GOT3 (cell line): ENCODE measurements at places on chromosomes 6 and 20.

DNA sequence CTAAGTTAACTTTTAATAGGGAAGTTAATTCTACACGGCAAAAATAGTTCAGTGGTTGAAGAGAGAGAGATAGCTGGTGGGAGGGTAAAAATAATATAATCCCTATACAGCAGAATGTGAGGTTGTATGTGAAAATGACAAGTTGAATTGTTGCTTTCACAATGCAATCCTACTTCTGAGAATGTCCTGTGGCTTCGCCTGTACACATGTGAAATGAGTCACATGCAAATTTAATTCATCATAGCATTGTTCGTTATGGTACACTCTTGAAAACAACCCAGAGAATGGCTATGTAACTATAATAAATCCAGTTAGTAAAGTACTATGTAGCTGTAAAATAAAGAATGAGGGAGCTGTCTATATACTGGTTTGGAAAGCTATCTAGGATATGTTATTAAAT is 46.0 kb upstream of the HINT3 start:
- DNase-seq: no peak

- no peak for DNase-seq
These were observed 84.6 kb downstream of the TRDN start for GRCh38 chr6:123551939-123552707.

DNA sequence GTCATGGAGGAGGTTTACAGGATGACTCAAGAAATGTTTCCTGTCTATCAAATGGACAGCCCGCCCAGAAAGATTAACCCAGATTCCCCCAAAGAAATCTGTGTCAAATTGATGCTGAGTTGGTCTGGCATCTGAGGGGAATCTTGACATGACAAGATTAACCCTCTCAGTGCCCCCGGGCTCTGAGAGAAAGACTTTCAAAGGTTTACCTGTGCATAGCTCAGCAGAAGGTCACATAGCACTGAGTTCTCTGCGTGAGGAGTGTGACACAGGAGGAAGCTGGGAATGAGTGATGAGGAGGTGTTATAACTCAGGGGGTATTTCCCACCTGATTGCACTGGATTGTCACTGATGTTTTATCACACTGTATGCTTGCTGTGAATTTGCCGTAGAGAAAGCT is 601.2 kb downstream of the DHX35 start:
- DNase-seq: no peak

DNA sequence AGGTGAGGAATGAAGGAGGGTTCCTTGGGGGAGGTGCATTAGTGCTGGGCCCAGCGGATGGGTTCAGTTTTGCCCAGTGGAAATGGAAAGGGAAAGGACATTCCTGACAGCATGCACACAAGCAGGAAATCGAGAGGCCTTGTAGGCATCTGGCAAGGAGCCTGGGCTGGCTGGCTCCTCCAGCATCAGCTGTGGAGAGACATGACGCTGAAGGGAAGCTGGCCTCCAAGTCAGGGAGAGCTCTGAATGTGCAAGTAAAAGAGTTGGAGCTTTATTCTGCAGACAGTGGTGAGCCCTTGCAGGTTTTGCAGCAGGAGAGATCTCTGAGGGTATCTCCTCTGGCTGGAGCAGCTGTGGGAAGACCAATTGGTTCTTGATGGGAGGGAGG is 154.3 kb downstream of the MRPL14 start:
- DNase-seq: no peak

- no peak for DNase-seq
These were observed 1.6 kb downstream of the MDFI start for GRCh38 chr6:41639809-41640371.

- DNase-seq: peak; percentile 16
These were observed 33.9 kb upstream of the TBC1D20 start for GRCh38 chr20:496126-496696.

GRCh38 chr6:14162826-14163225 is 45.3 kb downstream of the CD83 start:
- no peak for DNase-seq

- no peak for DNase-seq
These were observed 687.7 kb upstream of the MARCKS start for GRCh38 chr6:113169484-113169883.

DNA sequence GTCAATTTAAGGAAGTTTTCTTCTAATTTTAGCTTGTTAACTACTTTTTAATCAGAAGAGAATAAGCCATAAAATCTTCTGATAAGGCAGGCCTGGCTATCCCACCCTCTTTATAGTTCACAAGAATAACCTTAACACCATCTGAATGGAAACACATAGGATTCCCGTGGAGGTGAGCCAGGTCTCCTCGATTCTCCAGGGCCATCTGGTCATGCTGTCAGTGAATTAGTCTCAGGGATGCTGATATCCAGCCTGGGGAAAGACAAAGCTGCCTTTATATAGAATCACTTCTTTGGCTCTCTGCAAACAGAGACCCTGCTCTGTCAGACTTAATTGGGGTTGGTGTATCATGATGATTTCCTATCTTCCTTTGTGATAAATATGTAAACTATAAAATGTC is 30.1 kb upstream of the TAGAP start:
- DNase-seq: no peak

GRCh38 chr6:79665725-79666551 is 34.8 kb downstream of the SH3BGRL2 start:
- no peak for DNase-seq

- no peak for DNase-seq
These were observed 32.7 kb downstream of the CD109 start for GRCh38 chr6:73728548-73729205.

DNA sequence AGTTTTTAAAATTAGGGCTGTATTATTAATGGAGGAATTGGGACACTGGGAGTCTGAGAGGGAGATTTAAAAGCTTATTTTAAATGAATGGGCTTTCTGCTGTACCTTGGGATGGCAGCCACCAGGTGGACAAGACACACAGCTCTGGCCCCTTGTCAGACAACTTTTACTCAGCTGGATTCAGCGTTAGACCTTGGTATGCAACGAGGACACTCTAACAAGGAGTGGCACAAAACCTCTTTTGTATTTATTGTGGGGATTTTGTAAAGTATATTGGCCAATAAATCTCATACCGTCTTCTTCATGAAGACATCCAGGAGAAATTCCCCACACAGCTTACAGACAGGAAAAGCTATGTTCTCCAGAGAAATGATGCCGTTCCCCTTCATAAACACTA is 105.7 kb downstream of the LCA5 start:
- DNase-seq: no peak

DNA sequence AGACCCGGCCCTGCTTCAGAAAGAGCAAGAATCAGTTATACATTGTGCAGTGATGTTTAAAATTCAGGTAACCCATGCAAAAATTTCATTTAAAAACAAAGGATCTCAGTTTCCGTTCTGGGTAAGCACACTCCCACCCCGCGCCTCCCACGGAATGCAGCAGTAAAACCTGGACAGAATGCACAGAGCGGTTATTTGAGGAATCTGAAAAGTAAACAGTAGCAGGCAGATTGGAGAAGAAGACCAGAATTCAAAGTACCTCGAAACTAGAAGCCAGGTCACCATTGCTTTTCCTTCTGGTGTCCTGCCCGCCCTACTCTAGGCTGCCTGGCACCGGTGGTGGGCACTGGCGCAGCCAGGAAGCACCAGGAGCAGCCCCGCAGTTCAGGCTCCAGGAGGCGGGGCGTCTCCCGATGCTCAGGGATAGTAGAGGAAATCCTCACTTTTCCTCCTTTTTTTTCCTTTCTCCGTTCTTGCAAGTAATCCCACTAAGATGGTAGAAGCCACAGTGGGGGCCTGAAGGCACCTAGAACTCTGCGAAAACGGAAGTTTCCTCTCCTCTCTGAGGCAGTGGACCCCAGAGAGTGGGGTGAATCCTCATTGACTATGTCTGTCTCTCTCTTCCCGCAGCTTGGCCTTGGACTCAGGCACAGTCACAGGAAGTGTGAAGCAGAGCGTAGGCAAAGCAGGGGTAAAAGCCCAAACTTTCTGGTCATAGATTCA is 28.3 kb downstream of the METTL24 start:
- DNase-seq: no peak
